ENCODE measurements at places on chromosomes 3 and 15.

DNA sequence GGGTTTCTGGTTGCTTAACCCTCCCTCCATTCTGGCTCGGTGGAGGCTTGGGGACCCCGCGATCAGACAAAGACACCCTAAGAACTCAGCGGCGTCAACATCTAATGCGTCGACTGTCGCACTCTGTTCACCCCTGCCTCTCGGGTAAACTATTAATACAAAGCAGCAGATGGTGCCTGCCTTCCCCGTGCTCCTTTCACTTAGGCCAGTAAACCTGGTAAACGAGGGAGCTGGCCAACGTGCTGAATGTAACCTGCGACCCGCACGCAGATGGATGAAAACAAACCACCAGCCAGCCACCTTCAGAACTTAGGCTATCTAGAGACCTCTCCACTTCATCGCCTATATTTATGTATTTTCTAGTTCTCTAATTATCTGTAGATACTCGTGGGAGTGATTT lies 848 bp upstream of the CADPS start:
- peak; percentile 90 for DNase-seq

- no peak for DNase-seq
Observed at GRCh38 chr3:29026959-29027358, 253.9 kb upstream of the RBMS3 start.

GRCh38 chr3:142027735-142028134 lies 121.6 kb downstream of the TFDP2 start:
- DNase-seq: peak; percentile 42

GRCh38 chr15:81899730-81900129 lies 146.1 kb downstream of the MEX3B start:
- no peak for DNase-seq

DNA sequence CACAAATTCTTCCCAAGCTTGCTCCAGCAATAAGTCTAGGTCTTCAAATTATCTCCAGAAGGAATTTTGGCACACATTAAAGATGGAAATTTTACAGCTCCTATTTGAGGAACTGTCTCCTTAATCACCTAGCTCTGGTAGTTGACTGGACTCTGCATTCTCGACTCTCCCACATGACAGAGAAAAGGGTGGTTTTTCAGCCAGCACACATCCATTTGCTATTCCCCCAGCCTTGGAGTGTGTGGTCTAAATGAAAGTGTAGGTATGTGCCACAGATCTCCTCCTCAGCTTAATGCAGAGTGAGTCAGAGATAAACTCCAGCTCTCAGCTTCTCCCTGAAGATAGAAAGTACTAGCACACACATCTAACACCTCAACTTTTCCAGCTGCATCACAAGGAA lies 62.2 kb upstream of the ALCAM start:
- no peak for DNase-seq

DNA sequence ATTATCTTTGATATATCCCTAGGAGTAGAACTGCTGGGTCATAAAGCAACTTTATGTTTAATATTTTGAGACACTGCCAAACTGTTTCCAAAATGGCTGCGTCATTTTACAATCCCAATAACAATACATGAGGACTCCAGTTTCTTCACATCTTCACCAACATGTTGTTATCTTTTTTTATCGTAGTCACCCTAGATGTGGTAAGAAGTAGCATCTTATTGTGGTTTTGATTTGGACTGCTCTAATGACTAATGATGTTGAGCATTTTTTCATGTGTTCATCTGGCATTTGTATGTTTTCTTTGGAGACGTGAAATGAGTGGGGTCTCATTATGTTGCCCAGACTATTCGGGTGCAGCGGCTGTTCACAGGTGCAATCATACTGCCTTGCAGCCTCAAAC lies 83.8 kb downstream of the MAP4 start:
- no peak for DNase-seq

GRCh38 chr15:68646156-68646555 lies 67.4 kb downstream of the CORO2B start:
- DNase-seq: no peak

- DNase-seq: peak; percentile 96
Observed at GRCh38 chr3:15148614-15149013, 49.7 kb upstream of the RBSN start.
